ENCODE measurements at places on chromosomes 12 and 14. TPM values are rescaled to one million over a fixed set of nuclear protein-coding genes. Genes with fewer than 3 reads are reported as not detected.

Gene TSPAN19
- 0.06 TPM for polyA plus RNA-seq

Gene NYNRIN
- polyA plus RNA-seq: 6.8 TPM

Gene DHRS1
- 8.5 TPM for polyA plus RNA-seq

Gene KRT80
- 0.32 TPM for polyA plus RNA-seq

Gene PTCSC3
- polyA plus RNA-seq: not detected

Gene COQ5
- 32.5 TPM for polyA plus RNA-seq
